Activated CD4-positive, alpha-beta T cell treated with anti-CD3 and anti-CD28 coated beads for 4 hours (primary cell): ENCODE measurements at places on chromosomes 12 and 14.

DNA sequence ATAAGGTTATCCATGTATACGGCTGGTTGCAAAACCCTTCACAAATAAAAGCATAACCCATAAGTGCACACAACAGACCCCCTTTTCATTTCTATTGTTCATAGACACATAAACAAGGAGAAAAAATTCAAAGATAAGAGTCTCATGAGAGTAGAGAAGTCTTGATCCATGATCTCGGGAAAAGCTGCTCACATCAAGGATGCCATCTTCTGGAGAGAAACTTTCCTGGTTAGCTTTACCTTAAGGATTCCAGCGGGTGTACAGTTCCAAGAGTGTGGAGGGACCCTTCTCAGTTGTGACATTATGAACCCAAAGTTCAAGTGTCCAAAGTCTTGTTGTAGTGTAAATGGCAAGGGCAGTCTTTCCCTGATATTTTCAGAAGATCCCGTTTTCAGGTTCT lies 144.5 kb downstream of the LLPH start:
- no peak for DNase-seq

- peak; percentile 83 for DNase-seq
Measured at GRCh38 chr14:77094672-77095284, 3.3 kb upstream of the CIPC start.

DNA sequence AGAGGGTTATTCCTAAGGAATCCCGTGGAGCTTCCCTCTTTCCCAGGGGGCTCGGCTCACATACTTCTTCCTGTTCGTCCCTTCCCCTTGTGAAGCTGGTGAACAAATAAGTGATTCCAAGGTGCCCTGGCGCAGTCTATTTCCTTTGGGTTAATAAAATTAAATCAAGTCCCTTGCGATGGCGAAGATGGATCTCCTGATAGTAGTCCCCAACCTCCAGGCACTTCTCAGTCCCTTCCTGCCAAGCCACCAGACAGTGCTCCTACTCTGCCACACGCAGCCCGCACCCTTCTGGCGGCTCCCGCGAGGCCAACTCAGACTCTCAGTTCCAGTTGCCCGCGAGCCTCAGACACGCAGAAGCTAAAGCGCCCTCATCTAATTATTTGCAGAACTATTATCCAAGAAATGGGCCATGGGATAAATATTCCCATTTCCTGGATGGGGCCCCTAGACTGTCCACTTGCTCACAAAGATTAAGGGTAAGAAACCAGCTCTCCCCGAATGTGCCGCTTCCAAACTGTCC lies 2.4 kb upstream of the SIX6 start:
- no peak for DNase-seq

GRCh38 chr12:39300799-39301198 lies 142.1 kb downstream of the KIF21A start:
- no peak for DNase-seq

DNA sequence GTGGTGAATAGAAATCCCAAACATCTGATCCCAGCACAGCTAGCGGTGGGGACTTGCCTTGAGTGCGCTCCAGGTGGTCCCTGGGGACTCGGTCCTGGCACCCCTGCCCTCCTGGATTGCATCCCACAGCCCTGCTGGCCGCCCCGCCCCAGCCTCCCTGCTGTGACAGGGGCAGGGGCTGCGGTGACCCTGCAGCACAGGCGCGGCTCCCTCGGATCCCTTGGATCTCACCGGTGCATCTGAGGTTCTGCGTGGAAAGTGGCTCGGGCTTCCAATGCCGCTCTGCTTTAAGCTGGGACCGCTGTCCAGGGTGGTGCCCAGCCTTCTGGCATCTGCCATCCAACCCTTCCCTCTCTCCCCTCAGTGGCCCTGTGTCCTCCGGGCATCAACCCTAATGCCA lies 16.0 kb downstream of the ANKRD9 start:
- DNase-seq = no peak

GRCh38 chr14:67357969-67358354 lies 1.6 kb downstream of the ATP6V1D start:
- no peak for DNase-seq

DNA sequence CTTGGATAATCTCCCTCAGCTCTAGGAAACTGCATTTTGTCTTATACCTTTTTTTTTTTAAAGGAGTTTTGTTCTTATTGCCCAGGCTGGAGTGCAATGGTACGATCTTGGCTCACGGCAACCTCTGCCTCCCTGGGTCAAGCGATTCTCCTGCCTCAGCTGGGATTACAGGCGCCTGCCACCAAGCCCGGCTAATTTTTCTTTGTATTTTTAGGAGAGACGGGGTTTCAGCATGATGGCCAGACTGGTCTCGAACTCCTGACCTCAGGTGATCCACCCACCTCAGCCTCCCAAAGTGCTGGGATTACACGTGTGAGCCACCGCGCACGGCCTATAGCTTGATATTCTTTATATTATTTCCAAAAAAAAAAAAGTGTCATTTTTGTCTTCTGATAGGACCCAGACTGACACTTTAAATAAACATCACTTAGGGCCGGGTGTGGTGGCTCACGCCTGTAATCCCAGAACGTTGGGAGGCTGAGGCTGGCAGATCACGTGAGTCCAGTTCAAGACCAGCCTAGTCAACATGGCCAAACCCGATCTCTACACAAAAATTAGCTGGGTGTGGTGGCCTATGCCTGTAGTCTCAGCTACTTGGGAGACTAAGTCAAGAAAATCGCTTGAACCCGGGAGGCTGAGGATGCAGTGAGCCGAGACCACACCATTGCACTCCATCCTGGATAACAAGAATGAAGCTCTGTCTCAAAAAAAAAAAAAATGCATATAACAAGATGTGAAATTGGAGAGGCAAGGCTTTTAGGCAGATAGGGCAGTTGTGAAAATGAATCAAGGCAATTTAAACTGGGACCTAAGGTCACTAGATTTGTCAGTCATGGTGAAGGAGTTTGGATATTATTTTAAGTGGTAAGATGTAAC lies 18.4 kb downstream of the SLC2A3 start:
- no peak for DNase-seq

- no peak for DNase-seq
Measured at GRCh38 chr12:6372403-6373003, 2.9 kb downstream of the SCNN1A start.

DNA sequence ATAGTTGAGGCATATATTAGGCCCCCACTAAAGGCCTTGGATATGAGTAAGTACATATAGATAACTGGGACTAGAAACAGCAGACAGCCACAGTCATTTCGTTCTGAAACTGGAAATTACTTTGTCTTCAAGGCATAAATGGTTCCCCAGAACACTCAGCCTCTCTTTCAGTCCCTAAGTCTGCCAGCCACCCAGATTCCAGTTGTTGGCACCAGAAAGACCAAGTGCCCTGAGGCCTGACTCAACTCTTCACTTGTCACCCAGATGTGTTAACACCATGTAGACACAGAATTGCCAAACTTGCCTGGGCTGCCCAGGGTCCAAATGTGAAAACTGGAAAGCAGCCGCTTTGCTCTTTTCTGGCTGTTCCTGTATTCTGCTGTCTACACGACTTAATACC lies 3.0 kb upstream of the LGALS3 start:
- no peak for DNase-seq
